Activated T-cell treated with anti-CD3 and anti-CD28 coated beads, Interleukin-2, amount 50 U/mL, for 72 hours (primary cell): ENCODE measurements at places on chromosomes 6 and 20. TPM values are rescaled to one million over a fixed set of nuclear protein-coding genes. Genes with fewer than 3 reads are reported as not detected.

The PXMP4 gene
- 16.9 TPM for total RNA-seq

The SLC22A23 gene
- 2.0 TPM for total RNA-seq

The RSPH9 gene
- total RNA-seq = 0.12 TPM

The FAM209B gene
- total RNA-seq = 1.7 TPM

The ZNF335 gene
- 29.8 TPM for total RNA-seq

The CGA gene
- total RNA-seq = not detected

- DNase-seq = peak; percentile 62
Observed at GRCh38 chr20:63969838-63970713, at the start of gene ZNF512B. Gene ZNF512B (minus strand): TSS chr20:63969930. CDS start chr20:63967950, 1,980 bp downstream.

- no peak for DNase-seq
Observed at GRCh38 chr6:105443941-105444340, 41.1 kb upstream of the PREP start.

- DNase-seq = peak; percentile 82
Observed at GRCh38 chr6:30814146-30815040, 69.9 kb upstream of the DDR1 start.

GRCh38 chr6:7919871-7920270 lies 9.3 kb upstream of the TXNDC5 start:
- DNase-seq = peak; percentile 19

- no peak for DNase-seq
Observed at GRCh38 chr6:127582777-127583462, 5.9 kb downstream of the C6orf58 start.

DNA sequence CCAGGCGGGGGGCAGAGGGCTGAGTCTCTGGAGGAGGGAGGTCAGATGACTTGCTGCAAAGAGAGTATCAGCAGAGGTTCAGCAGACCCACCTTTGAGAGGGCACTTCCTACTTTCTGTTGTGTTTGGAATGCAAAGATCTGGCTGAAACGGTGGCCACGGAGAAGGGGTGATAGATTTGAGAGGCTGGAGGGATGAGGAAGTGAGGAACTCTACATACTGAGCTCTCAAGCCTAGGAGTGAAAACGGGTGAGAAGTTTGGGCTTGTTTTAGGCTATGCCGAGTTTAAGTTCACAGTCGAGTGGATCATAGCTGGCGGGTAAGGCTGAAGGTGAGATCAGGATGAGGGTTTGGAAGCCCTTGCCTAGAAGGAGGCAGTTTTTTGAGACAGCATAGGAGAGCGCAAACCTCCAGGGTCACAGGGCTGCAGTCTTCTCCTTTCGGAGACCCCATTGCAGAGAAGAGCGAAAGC lies 477 bp upstream of the ITPA start:
- peak; percentile 10 for DNase-seq

DNA sequence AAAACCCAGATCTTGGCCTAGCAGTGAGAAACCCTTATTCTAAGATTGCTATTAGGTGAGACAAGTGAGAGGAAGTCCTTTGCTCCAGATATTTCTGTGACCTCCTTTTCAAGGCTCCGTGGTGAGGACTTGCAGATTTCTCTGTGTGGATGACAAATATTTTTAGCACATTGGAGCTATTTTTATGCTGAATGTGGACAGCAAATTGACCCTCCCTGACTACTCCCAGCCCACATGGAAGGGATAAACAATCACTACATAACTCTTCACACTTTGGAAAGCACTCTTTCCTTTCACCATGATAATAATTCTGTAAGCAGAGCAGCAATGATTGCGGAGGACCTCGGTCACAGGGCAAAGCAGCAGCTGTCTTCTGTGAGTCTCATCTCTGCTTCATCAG lies 88.0 kb upstream of the ADGRF1 start:
- no peak for DNase-seq
